ENCODE measurements at places on chromosomes 6 and 20.

- no peak for DNase-seq
Measured at GRCh38 chr20:22861231-22861980, 173.7 kb upstream of the SSTR4 start.

- DNase-seq: no peak
Measured at GRCh38 chr6:169132352-169132940, 121.2 kb downstream of the THBS2 start.

DNA sequence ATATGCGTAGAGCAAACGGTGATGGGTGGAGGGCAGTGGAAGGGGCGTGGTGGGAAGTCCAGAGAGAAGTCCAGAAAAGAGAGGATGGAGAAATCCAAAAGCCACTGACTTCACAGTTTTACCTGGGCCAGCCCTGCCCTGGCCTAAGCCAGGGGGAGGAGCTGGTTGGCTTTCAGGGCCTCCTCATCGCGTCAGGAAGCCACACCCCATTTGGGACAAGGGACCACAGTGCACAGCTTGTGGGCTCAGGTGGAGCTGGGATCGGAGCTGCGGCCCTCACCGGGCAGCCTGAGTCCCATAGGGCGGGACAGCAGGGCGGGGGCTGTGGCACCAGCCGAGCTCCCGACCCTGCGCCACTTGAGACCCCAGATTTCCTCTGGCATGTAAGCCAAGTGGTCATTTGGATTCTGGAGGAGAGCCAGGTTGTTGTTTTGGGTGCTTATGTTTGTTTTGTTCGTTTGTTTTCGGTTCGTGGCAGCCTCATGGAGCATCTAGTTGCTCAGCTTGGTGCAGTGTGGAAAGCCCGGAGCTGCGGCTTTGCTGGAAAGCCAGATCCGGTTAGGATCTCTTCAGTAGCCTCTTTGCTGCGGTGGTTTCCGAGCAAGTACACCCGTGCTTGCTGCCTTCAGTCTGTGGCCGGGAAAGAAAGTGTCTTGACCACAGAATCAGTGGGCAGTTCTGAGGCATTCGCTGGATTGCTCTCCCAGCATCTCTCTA is 42.2 kb downstream of the RIOK1 start:
- DNase-seq: no peak

- no peak for DNase-seq
Measured at GRCh38 chr6:151948002-151948743, 140.7 kb downstream of the ESR1 start.

GRCh38 chr6:147170269-147170668 is 33.9 kb upstream of the STXBP5 start:
- DNase-seq: no peak

- no peak for DNase-seq
Measured at GRCh38 chr20:55774628-55775027, 230.7 kb downstream of the CBLN4 start.

DNA sequence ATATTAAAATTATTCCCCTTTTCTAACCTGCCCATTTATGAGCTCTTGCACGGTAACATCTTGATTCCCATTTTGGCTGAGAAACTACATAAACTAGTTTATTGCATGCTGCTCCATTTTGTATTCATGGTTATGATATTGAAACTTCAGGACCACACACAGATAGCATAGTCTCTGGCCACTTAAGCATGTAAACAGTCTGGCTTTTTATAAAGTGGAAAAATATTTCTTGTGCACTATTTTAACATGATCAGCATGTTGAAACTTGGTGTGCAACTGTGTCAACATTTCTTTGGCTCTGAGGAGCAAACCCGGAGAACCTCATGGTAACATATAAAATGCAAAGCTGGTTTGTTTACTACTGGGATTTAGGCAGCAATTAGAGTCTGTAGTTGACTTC is 70.7 kb downstream of the SLX4IP start:
- no peak for DNase-seq

DNA sequence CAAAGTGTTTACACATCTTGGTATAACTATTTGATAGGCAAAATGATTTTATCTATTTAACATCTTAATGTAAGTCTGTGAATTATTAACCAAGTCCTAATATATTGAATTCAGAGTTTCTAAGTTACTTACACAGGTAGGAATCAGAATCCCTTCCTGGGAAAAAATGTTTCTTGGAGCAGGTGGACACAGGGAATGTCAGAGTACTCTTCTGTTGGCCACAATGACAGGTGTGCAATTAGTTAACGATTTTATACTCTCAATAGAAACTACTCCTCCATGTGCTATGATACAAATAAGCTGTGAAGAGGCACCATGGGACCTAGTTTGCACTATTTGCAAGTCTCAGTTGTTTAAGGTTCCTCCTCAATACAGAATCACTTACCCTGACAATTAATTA is 821 bp upstream of the TAAR5 start:
- no peak for DNase-seq

DNA sequence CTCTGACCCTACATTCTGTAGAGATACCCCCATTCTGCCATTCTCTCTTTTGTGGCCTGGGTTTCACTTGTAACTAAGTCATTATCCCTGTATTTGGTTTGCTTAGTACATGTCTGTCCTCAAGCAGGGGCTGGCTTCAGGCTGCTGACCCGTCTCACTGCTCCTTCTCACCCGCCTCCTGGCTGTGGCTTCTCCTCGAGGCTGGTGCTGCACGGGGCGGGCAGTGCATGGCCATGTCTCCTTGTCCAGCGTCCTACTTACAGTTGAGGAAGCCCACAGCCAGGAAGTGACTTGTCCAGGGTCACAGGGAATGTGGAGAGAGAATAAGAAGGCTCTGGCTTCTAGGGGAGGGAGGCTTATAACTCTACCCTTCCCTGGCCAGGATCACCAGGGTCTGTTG is 11.3 kb downstream of the GTSF1L start:
- no peak for DNase-seq

DNA sequence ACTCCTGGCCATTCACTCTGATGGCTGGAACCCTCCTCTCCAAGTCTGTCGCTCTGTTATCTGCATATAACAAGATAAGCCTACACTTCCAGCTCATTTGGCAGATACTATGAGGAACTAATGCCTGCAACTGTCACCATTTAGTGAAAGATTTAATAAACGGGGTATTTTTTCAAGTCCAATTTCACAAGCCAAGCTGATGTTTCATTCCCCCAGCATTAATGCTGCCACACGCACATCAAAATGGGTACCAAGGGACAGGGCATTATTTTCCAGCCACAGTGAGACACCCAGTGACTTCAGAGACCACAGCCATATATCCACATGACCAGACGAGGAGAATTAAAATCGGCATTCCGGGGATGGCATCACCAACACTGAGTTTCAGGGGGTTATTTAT is 175.5 kb downstream of the PTPRT start:
- DNase-seq: no peak

GRCh38 chr6:52574709-52575501 is 2.0 kb downstream of the TRAM2 start:
- no peak for DNase-seq

DNA sequence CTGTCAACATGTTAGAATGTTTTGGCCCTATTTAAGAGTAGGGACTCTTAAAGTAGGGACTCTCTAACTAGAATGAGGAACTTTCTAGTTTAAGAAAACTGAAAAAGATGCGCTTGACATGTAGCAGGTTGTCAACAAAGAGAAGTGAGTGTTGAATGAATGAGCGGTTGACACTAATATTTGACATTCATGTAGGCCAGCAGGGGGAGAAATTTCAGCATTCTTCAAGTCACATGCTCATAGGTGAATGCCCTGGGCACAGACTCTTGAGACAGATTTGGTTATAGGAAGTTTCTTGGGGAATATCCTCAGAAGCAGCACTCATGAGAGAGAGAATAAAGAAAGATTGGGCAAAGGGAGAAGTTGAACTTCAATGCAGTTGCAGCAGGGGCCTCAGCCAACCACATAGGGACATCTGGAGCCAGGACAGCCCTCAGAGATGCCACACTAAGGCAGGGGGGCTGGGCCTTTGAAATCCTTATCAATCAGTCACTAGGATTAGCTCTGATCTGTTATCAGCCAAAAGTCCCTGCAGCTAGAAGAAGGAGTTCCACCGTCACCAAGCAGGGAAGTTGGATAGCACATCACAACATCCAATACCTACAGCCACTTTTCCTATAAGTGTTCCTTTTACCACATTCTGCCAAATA is 145.1 kb upstream of the FKBP1C start:
- no peak for DNase-seq

GRCh38 chr6:44606504-44606903 is 219.0 kb downstream of the CDC5L start:
- no peak for DNase-seq

- DNase-seq: no peak
Measured at GRCh38 chr6:167089243-167090142, 33.4 kb upstream of the CCR6 start.

DNA sequence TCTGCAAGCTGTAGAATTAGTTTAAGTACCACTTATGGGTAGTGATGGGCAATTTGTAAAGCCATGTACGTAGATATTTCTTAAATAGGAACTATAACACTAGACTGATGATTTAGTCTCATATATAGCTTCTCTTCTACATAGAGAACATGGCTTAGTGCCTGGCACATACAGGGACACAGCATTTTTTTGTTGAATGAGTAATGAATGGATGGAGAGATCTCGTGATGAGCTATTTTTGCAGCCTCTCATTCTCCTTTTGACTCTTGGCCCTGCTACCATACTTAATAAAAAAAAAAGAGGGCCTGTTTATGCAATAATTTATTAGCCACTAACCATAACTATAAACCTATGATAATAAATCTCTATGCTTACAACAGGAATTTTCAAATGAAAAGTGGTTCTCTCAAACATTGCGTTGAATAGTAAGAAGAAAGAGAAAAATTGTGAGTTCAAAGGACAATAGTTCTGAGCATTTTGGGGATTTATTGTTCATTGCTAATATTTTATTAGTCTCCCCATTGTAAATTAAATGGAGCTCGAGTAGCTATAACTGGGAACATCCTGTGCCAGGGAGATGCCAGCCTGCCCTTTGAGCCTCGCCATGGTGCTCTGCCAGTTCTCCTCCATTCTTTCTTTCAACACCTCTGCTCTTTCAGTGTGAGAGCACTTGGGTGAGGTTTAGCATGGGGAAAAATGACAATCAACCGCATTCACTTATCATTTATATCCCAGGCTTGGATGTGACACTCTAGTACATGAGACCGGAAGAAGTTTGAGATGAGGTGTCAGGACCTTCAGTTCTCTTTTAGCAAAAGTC is 14.7 kb upstream of the RCAN2 start:
- DNase-seq: no peak

DNA sequence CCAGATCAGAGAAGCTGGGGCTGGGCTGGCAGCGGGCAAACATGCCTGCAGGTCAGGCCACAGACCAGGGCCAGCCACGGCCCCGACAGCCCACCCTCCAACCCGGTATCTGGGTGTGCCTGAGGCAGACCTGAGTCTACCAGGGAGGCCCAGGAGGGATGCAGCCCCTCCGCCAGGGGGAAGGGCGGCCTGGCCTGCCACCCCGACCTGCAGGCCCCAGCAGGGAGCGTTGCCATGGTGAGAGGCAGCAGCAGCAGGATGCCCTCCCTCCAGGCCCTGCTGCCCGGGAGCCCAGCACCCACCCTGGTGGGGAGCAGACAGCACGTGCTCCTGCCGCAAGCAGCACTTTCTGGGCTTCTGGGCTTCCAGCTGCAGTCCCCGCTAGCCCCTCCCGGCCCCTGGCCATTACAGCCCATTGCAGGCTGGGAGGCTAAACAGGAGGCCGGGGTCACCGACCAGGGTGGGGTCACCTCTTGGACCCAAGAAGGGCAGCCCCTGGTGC is 3.8 kb upstream of the EEF1A2 start:
- no peak for DNase-seq

DNA sequence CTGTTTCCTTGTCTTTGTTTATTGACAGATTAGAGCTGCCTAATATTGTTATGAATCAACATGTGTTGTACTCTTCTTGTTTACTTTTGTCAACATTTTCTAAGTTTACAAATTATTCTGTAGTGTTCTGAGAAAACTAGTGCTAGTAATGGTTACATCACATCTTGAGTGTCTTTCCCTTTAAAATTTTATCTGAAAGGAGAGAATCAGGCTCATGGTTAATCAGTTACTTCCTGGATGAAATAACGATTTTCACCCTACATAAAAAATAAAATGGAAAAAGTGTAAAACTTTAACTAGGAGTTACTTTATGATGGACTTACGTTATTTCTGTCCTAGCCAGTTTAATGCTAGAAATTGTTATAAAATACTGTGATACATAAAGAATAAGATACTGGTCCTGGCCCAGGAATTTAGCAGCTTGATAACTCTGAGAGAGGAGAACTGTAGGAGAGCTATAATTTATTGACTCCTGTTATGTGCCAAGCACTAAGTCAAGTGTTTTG is 26.4 kb upstream of the BMP5 start:
- no peak for DNase-seq

- no peak for DNase-seq
Measured at GRCh38 chr6:34565722-34566137, 9.6 kb upstream of the SPDEF start.

DNA sequence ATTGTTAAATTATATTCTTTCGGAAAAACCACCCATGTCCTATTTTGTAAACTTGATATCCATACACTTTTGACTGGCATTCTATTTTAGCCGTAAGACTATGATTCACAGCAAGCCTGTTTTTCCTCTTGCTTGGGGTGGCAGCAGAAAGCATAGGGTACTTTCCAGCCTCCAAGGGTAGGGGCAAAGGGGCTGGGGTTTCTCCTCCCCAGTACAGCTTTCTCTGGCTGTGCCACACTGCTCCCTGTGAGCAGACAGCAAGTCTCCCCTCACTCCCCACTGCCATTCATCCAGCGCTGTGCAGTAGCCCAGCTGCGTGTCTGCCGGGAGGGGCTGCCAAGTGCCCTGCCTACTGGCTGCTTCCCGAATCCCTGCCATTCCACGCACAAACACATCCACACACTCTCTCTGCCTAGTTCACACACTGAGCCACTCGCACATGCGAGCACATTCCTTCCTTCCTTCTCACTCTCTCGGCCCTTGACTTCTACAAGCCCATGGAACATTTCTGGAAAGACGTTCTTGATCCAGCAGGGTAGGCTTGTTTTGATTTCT is 2.1 kb upstream of the ESR1 start:
- DNase-seq: peak; percentile 54

DNA sequence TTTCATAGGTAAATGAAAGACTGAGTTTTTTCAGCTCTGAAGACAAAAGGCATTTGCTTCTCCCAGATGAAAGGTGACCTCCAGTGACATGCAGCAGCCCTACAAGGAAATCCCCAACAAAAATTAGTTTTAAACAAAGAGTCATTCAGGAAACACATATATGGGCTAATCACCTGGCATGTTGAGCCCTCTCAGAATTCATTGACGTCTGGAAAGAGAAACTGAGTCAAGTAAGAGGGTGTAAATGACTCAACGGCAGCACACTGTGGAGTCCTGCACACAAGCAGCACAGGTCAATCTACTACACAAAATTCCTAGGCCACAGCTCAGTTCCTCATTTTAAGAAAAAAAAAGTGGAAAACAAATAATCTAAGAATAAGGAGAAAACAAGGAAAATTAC is 592.3 kb downstream of the EPHA7 start:
- DNase-seq: no peak

DNA sequence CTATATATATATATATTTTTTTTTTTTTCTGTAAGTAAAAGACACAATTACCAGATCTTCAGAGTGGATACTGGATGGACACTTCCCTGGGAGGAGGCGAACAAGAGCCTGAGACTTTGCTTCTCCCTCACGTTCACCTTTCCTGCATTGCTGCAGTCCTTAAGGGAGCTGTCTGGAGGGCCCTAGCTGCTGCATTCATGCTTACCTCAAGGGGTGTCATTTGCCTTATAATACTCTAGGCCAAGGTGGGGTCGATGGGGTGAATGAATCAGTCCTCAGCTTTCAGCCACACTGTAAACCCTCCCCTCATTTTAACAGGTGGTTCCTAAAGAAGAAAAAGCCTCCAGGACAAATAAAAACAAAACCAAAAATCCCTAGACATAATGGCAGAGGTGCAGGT is 34.8 kb upstream of the CD83 start:
- DNase-seq: no peak
